SW 1271 (cell line): ENCODE measurements at places on chromosomes 13 and 19.

DNA sequence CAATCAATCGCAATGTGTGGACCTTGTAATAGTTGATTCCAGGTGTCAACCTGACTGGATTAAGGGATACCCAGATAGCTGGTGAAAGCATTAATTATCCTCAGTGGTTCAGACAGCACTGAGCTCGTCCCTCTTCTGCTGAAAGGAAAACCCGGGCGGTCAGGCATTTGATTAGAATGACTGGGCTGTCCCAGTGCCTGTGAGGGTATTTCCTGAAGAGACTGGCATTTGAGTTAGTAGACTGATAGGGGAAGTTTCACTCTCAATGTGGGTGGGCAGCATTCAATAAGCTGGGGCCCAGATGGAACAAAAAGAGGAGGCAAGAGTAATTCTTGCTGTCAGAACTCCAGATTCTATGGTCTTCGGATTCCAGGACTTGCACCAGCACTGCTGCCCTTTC is 31.9 kb downstream of the KPNA3 start:
- no peak for DNase-seq

- DNase-seq: no peak
These were observed 14.5 kb upstream of the PTPRS start for GRCh38 chr19:5355076-5355475.

GRCh38 chr19:9144920-9145319 is 4.7 kb downstream of the ZNF317 start:
- DNase-seq: no peak

- DNase-seq: peak; percentile 0
These were observed 60.7 kb downstream of the MCF2L start for GRCh38 chr13:113029487-113030258.

GRCh38 chr19:3033595-3034405 is 4.7 kb upstream of the TLE2 start:
- DNase-seq: no peak

GRCh38 chr19:41887711-41888382 is 4.9 kb downstream of the ARHGEF1 start:
- no peak for DNase-seq
